Renal cortex interstitium (tissue), 15 donors: ENCODE measurements at places on chromosomes 5 and 9.

DNA sequence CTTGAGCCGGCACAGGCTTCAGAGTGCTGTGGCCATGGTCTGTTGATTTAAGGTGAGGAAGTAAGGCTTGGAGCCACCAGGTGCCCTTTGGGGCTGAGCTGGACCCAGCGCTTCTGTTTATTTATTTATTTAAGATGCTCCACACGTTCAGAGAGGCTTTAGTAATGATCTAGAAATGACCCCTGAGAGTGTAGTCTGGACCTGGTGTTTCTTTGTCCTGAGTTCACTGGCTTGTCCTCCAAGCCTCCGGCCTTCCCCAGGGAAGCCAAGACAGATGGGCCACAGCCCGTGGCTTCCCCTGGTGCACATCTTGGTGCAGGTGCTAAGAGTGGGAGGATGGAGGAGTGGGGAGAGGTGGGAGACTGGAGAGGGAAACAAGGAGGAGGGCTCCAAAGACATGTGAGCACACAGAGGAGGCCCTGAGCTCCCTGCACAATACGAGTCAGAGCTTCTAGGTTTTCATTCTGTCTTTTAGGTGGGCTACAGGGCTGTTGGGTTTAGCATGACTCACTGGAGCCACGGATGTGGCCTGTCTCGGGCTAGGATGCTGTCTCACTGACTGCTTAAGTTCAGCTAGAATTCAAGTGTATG, 56.9 kb downstream of the AHRR start:
- DNase-seq = no peak

- no peak for DNase-seq
Observed at GRCh38 chr5:12358371-12359090, 454.3 kb upstream of the CTNND2 start.

GRCh38 chr9:38338342-38339018, 54.0 kb upstream of the ALDH1B1 start:
- no peak for DNase-seq

- DNase-seq = no peak
Observed at GRCh38 chr5:103943230-103943629, 380.6 kb upstream of the NUDT12 start.

- DNase-seq = no peak
Observed at GRCh38 chr9:121822093-121823085, 171.0 kb downstream of the DAB2IP start.

DNA sequence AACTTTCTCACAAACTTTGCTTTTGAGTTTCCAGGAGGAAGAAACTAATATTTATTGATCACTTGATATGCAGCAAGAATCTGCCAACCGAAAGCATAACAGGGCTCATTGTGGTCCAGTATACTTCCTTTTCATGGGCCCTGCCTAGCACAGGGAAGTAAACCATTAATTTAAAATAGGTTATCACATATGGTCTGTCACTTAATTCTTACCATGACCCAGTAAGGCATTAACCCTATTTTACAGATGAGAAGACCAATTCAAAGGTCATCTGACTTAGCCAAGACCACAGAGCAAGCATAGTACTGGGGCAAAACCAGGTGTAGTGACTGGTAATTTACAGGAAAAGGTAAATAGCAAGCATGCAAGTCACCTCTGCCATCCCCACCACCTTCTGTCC, 336.9 kb upstream of the DMAC1 start:
- no peak for DNase-seq
